ENCODE measurements at places on chromosomes 5 and 9.
A peak's percentile ranks its signal among the peaks of the same experiment; 100 is the strongest.

DNA sequence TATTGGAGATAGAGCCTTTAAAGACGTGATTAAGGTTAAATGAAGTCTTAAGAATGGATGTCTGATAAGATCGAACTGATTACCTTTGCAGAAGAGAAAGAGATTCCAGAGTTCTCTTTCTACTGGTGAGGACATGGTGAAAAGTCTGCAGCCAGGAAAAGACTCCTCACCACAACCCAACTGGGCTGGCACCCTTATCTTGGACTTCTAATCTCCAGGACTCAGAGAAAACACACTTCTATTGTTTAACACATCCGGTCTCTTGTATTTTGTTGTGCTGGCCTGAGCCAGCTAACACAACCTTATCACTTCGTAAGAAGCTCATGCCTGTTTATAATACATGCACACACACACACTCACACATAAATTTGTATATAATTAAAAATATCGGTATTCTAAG lies 489.1 kb downstream of the PRDM9 start:
- no peak for DNase-seq

- no peak for DNase-seq
These were observed 172.5 kb upstream of the GLRA1 start for GRCh38 chr5:152097128-152097527.

- DNase-seq: no peak
These were observed 152.4 kb downstream of the DOCK2 start for GRCh38 chr5:169789417-169789940.

DNA sequence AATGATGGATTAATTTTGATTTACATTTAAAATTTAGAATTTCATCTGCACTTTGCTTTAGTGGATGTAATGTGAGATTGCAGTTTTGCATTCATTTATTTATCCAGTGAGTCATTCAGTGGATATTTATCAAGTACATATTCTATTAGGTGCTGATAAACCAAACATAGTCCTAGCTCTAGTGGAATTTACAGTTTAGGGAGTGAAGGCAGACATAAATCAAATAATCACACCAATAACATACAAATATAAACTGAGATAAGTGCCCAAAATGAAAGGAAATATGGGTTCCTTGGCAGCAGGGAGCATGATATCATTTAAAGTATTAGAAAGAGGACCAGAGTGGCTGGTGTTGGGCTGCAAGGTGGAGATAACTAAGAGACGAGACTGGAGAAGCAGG lies 14.7 kb upstream of the NIPBL start:
- no peak for DNase-seq

- DNase-seq: no peak
These were observed 314.8 kb downstream of the PRELID2 start for GRCh38 chr5:145520335-145520734.

DNA sequence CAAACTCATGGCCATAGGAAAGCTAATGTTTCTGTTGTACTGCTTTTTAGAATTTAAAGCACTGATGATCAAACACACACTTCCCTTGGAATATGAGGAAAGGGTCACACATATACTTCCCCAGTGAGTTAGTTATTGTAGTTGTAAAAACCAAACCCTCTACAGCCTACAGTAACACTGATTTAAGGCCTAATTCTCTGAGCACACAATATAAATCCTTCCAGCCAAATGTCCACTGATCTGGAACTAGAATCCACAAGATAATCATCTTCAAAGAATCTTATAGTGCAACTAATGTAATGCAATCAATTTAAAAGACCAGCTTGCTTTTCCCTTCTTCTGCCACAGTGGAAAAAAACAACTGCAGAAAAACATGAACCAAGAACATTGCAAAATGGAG lies 219.3 kb downstream of the CAAP1 start:
- DNase-seq: no peak

DNA sequence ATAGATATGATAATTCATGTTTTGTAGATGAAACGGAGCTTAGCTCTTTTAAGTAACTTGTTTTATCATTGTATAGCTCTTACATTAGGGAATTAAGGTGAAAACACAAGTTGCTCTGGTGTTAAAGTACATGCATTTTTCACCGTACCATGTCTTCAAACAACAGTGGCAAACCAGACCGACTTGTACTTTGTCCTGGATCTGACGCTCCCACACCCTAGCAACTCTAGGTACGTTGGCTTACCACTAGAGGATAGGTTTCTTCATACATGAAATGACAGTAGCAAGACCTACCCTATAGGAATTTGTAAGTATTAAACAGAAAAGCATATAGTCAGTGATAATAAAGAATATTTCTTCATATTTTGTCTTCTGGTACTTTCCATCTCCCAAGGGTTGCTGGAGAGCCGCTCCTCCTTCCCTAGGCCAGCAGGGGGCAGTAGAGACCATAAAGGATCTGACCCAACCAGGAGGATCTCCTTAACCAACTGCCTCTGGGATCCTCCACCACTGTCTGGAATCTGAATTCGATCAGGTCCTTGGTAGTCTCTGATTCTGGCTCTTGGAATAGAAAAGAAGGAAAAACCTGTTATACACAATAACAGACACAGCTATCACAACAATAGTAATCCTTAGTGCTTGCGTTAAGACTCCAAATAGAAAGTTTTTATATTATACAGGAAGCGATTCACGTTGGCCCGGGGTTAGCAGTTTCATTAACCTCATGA lies 136.7 kb downstream of the CAVIN4 start:
- peak; percentile 81 for DNase-seq

GRCh38 chr5:148499452-148499851 lies 115.7 kb downstream of the FBXO38 start:
- no peak for DNase-seq

DNA sequence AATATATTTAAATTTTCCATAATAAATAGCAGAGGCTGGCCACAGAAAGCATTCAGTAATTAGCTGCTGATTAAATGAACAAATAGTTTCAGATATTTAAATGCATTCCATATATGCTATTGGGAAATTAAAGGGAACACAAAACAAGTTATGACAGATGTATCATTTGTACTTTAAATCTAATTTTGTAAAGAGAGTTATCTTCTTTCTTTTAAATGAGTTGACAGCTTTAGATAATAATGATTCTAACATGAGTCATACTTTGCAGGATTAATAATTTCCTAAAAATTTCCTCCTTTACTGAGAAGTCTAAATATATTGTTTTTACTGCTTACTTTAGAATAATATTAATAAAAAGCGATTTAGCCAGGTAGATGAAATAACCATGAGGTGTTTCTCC lies 320.1 kb downstream of the ADAMTS6 start:
- no peak for DNase-seq

DNA sequence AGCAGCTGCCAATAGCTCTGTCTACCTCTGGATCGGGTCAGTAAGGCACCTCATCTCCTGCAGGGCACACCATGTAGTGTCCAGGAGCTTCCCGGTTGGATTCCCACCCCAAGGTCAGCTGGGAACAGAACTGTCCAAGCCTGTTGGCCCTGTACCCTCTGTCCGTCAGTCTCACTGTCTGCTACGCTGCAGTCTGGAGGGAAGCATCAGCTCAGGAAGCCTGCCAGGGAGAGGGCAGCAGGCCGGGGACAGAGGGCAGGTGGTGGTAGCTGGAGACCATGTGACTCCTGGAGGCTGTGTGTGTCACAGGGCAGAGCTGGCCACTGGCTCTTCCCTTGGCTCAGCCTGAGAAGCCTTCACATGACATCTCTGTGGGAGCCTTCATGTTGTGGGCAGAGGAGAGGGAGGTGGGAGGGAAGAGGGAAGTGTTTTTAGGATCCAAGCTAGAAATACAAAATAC lies 134.5 kb downstream of the SEC61B start:
- peak; percentile 39 for DNase-seq

- no peak for DNase-seq
These were observed 13.4 kb downstream of the PAIP1 start for GRCh38 chr5:43543434-43543833.

- DNase-seq: no peak
These were observed 175.3 kb upstream of the ZNF608 start for GRCh38 chr5:124921694-124922093.

GRCh38 chr5:15719784-15720183 lies 219.8 kb downstream of the FBXL7 start:
- no peak for DNase-seq

DNA sequence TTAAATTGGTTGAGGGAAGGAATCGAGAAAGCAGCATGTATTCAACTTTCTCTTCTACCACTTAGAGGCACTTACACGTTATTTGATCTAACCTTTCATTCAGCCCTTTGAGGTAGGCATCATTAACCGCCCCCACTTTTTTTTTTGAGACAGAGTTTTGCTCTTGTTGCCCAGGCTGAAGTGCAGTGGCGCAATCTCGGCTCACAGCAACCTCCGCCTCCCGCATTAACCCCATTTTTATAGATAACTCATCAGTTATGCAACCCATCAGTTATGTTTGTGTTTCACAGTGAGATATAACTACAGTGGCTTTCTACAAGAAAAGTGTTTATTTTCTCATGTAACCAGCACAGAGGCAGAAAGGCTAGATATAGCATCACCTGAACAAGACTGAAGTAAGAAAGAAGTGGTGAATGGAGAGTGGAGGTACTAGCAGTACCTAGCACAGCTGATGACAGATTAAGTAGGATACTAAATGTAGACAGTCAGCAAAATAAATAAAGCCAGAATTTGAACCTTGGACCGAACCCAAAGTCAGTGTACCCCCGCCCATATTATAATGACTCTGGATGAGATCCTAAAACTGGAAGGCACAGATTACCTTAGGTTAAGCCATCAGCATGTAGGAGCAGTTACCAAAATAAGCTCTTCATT lies 91.2 kb downstream of the PJA2 start:
- DNase-seq: no peak

DNA sequence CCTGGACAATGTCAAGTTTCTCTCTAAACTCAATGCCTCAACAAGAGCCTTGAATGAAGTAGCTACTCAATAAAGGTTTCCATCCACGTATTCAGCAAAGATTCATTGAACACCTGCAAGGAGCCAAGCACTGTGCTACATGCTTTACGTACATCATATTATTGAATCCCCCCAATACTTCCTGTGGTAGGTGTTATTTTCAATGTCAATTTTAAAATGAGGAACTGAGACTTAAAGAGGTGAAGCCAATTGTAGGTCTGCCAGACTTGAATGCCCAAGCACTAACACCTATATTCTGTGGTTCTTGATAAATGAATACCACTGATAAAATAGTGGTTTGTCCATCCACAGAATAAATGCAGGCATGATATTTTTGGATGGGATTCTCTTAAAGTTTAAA lies 162.3 kb downstream of the DRD1 start:
- DNase-seq: no peak

GRCh38 chr5:68662804-68663307 lies 431.0 kb upstream of the SLC30A5 start:
- no peak for DNase-seq

GRCh38 chr9:34507556-34507955 lies 15.2 kb downstream of the ENHO start:
- DNase-seq: no peak

DNA sequence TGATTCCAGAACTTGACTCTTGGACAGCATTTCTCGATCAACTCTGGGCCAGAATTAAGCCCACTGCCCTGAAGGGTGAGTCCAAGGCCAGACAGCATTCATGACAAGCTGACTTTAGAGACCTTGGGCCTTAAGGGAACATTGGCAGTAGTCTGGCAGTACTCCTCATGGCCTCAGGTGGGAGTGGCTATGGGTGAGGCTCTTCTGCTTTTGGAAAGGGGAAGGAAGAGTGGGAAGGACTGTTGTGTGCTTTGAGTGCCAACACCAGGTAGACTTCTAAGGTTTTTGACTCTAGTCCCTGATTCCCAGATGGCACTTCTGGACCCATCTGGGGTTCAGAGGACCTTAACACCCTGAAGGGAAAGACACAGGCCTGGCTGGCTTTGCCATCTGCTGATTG lies 530.4 kb downstream of the ACTL7B start:
- no peak for DNase-seq

GRCh38 chr5:141867651-141868050 lies 10.6 kb downstream of the PCDH1 start:
- no peak for DNase-seq

- DNase-seq: no peak
These were observed 115.3 kb downstream of the SLIT3 start for GRCh38 chr5:169185626-169186025.

GRCh38 chr9:14262827-14263226 lies 51.1 kb downstream of the NFIB start:
- DNase-seq: no peak

DNA sequence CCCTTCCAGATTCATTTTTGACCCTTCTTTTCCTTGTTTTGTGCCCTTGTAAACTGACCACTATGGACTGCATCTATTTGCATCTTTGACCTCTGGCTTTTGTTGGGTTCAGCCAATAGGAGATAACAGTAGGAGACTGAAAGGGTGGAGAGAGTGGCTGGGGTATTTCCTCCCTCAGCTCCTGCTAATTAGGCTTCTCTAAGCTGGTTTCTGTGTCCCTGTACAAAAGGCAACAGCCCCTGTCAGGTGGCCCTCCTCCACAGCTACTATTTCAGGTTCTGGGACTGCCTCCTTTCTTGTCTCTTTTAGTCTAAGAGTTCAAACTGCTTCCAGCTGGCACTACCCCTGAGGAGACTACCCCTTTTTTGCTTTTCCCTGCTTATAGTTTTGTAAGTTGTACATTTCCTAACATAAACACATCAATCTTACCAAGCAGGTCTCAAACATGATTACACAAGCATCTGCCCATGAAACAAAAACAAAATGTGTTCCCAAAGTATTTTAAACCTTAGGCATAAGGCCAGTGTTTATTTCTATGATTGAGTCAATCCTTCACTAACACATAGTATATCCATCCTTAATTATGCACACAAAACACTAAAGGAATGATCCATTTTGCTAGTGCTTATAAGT lies 262.0 kb upstream of the TRPM3 start:
- DNase-seq: no peak

- no peak for DNase-seq
These were observed 78.5 kb upstream of the EPB41L4B start for GRCh38 chr9:109399258-109399767.

DNA sequence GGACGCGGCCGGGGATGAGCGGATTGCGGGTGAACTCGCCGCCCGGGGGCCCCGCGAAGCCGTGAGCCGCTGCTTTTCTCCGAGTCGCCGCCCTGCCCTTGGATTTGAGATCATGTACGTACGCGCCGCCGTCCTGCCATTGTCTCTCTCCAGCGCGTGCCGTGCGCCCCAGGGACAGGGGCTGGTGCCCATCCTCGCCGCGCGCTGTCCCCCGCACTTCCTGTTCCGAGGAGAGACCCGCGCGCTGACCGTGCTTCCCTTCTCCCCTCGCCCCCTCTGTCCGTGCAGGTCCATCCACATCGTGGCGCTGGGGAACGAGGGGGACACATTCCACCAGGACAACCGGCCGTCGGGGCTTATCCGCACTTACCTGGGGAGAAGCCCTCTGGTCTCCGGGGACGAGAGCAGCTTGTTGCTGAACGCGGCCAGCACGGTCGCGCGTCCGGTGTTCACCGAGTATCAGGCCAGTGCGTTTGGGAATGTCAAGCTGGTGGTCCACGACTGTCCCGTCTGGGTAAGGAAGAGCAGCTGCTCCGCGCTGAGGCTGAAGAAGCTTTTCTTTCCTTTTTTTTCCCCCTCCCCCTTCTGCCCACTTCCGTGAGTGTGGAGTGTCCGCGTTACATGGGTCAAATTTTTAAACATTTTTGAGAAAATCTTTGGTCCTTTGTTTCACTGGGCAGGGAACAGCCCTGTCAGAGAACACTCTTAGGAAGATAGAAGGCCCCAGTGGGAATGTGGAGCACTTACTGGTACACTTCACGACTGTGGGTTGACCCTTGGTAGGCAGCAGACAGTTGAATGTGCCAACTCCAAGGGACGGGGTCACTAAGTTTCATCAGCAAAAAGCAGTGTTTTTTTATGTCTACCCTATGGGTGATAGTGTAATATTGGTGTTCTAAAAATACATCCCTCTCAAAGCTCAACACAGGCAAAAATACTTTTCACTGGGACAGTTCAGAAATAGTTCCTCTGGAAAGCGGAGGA lies 727 bp downstream of the RHOBTB3 start:
- DNase-seq: peak; percentile 54

- no peak for DNase-seq
These were observed 1382.4 kb upstream of the WWC1 start for GRCh38 chr5:166909040-166909439.

Measured in dorsolateral prefrontal cortex (tissue), 122 donors.